Stimulated activated CD8-positive, alpha-beta memory T cell treated with anti-CD3 and anti-CD28 coated beads, Interleukin-15, amount 100 ng/mL, for 4 hours (primary cell): ENCODE measurements at places on chromosomes 1 and 21.

- no peak for DNase-seq
These were observed 6.9 kb upstream of the PRDM16 start for GRCh38 chr1:3061981-3062615.

DNA sequence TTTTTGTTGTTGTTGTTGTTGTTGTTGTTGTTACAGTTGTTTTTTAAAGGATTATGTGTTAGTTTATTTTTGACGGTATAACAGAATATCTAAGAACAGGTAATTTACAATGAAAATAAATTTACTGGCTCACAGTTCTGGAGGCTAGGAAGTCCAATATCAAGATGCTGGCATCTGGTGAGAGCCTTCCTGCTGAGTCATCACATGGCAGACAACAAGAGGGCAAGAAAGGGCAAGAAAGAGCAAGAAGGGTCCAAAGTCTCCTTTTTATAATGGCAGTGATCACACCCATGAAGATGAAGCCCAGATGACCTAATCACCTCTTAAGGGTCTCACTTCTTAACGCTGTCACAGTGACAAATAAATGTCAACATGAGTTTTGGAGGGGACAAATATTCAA lies 142.1 kb downstream of the NEGR1 start:
- no peak for DNase-seq

DNA sequence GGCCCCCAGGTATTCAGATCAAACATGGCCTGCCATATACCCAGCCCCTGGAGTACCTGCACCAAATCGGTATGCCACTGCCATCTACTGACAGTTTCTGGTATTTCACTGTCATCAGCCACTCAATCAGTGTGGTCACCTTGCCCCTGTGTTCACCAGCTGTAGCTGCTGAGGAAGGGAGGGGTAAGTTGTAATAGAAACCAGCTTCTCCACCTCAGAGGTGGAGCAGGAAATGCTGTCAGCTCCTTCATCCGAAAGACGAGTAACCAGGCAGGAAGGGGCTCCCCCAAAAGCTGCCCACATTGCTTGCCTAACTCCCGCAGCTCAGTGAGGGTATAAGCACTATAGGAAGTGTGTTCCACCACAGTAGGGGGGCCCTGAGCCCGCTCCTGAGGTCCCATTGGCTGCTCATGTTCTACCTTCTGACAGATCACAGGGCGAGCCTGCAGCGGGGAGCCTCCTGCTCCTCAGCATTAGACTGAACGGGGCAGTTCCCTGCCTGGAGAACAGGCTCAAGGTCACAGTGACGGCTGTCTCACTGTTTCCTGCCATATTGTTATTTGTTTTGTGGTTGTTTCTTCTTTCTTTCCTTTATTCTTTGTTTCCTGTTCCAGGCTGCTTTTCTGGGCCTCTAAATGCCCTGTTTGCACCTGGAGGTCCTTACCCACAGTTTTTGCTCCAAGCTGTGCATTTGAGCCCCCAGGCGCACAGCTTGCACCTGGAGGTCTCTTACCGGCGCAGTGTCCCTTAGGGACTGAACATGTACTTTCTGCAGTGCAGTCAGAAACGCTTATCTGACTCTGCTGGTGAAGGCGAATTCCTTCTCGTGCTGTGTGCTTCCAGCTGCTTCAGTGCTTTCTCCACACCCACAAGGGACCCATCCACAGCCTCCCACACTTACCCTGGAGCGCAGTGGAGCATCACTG lies 1638.3 kb downstream of the MRPL39 start:
- peak; percentile 22 for DNase-seq

DNA sequence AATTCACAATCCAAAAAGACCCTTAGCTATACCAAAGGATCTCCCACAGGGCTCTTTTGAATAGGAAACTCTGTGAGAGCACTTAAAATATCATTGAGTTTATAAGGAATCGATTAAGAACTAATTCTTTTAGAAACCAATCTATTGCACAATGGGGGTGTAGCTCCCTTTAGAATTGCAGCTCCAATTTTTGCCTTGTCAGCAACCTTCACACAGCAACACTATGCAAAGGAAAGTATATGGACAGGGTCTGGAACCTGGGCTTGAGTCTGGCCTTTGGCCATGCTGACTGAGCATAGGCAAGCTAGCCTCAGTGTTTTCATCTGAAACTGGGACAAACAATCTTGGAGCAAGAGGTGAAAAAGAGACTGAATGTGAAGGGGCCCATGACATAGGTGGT lies 17.2 kb upstream of the FAM78B start:
- no peak for DNase-seq

DNA sequence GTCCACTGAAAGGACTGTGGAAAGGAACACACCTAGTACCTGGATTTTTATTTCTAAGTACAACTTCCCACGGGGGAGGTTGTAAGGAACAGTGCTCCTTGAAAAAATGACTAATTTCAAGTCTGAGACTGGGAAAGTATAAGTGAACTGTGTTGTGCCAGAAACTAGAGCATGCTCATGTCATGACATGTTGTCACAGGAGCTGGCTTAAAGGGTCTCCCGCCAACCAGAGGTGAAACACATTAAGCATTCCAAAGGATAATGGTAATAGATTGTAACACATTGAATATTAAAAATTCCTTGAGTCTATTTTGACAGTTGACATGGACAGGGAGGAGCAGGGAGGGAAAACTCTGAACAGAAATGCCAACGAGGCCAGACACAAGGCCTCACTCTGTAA lies 6.3 kb downstream of the ATP2B4 start:
- no peak for DNase-seq

DNA sequence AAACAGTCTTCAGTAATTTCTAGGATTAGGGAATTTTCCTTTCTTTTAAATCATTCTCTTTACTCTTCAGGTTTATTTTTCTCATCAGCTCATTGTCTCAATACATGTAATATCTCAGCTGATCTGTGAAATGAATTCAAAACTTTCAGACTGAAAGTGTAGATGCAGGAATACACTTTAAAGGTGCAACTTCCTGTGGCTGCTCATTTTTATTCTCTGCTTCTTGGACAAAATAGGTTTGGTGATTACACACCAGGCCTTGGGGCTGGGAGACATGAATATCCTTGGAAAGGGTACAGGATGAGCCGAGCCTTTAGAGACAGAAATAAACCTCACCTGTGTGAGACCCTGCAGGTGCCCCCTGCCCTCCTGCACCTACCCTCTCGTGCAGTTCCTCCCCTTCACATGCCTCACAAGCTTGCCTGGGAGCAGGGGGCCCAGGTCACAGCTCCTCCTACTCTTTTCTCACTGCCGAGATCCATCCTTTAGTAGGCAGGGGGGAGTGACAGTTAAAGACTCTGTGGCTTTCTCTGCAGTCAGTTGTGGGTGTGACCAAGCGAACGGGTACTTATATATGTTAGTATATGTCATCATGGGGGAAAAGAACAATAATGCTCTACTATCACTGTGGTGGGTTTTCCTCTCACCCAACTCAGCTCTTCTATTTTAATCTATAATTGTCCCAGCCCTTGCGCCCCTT lies 23.6 kb downstream of the XCL2 start:
- no peak for DNase-seq

- no peak for DNase-seq
These were observed 294.7 kb downstream of the SIPA1L2 start for GRCh38 chr1:232335261-232335660.

GRCh38 chr1:22507587-22507986 lies 55.7 kb upstream of the EPHA8 start:
- DNase-seq, result no peak
